Effector memory CD8-positive, alpha-beta T cell (primary cell): ENCODE measurements at places on chromosomes 12 and 14.
A peak's percentile ranks its signal among the peaks of the same experiment; 100 is the strongest.

DNA sequence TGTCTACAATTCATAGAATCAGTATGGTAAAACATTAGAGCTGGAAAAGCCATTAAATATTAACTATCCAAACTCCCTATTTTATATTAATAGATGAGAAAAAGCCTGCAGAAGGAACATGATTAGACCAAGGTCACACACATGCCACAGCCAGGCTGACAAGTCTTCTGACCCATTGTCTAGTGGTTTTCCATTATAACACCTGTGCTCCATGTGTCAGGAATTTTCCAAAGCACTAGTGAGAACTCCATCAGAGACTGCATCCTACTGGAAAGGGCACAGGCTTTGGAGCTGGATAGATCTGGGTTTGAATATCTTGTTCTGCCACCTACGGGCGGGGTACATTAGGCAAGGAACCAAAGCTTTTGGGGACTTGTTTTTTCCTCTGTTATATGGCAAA is 325.5 kb downstream of the RAD51B start:
- no peak for DNase-seq
- H3K27ac ChIP-seq: no peak overlapping the region
- H3K4me1 ChIP-seq: peaks cover 6% of the 10 kb centered on the region
- H3K27me3 ChIP-seq: no peaks in the 10 kb centered on the region
- no peaks in the 10 kb centered on the region for H3K36me3 ChIP-seq

- H3K27ac ChIP-seq: no peak overlapping the region
- peaks cover 18% of the 10 kb centered on the region for H3K4me1 ChIP-seq
- DNase-seq: no peak
- H3K4me3 ChIP-seq: no peak overlapping the region
Measured at GRCh38 chr14:99136047-99136400, 136.0 kb downstream of the BCL11B start.

- H3K36me3 ChIP-seq: peaks cover 39% of the 10 kb centered on the region
- DNase-seq: no peak
- no peak overlapping the region for H3K4me3 ChIP-seq
- no peak overlapping the region for H3K27ac ChIP-seq
Measured at GRCh38 chr12:2805143-2805520, 7.3 kb upstream of the ITFG2 start.

- peaks cover 5% of the 10 kb centered on the region for H3K36me3 ChIP-seq
- DNase-seq: no peak
- no peak overlapping the region for H3K4me3 ChIP-seq
- peaks cover 12% of the 10 kb centered on the region for H3K27me3 ChIP-seq
- H3K4me1 ChIP-seq: no peaks in the 10 kb centered on the region
- H3K27ac ChIP-seq: no peak overlapping the region
Measured at GRCh38 chr14:49559979-49560768, 26.0 kb downstream of the RPS29 start.

GRCh38 chr14:74595006-74595735 is 16.9 kb downstream of the LTBP2 start:
- H3K27ac ChIP-seq: no peak overlapping the region
- no peaks in the 10 kb centered on the region for H3K36me3 ChIP-seq
- DNase-seq: no peak
- H3K4me3 ChIP-seq: no peak overlapping the region
- H3K27me3 ChIP-seq: peaks cover 22% of the 10 kb centered on the region

GRCh38 chr12:113475451-113476175 is 3.9 kb upstream of the LHX5 start:
- no peak overlapping the region for H3K27ac ChIP-seq
- peaks cover 85% of the 10 kb centered on the region for H3K27me3 ChIP-seq
- peaks cover 5% of the 10 kb centered on the region for H3K4me1 ChIP-seq

DNA sequence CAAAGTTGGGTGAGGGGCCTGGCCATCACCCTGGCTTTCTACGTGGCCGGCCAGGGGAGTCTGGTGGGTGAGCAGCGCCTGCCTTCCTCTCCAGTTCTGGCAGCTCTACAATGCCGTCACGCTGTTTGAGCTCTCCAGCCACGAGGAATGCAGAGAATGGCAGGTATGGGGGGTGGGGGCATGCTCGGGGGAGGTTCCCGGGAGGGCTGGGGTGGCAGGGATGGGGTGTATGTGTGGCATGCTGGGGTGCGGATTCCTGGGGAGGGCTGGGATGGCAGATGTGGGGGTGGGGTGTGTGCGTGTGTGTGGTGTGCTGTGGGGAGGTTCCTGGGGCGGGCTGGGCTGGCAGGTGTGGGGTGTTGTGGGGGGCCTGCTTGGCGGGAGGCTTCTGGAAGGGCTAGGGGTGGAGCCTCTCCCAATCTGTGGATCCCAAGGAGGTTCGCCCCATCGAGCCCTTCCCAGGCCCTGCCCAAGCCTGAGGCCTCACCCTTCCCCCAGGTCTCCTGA is 18.5 kb downstream of the RHOF start:
- H3K27me3 ChIP-seq: no peaks in the 10 kb centered on the region
- H3K27ac ChIP-seq: peak overlapping the region; percentile 75

GRCh38 chr12:127143020-127143419 is 1124.0 kb upstream of the TMEM132C start:
- H3K27ac ChIP-seq: no peak overlapping the region
- H3K27me3 ChIP-seq: peaks cover 57% of the 10 kb centered on the region
- no peak for DNase-seq
- no peaks in the 10 kb centered on the region for H3K36me3 ChIP-seq
- peaks cover 8% of the 10 kb centered on the region for H3K4me1 ChIP-seq

DNA sequence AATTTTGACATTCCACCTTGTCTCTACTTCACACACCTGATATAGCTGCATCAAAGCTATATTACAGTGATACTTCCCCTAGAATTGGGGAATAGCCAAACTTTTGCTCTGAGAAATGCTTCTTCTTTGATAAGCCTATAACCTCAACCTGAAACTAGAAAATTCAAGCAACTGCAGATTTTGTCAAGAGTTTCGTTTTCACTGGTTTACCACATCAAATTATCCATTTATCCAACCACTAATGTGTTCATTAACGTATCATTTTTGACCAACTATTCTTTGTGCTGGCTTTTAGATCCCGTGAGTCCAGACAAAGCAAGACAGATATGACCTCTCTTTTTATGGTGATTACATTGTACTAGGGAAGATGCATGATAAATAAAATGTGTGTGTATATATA is 13.5 kb upstream of the TAS2R46 start:
- peaks cover 8% of the 10 kb centered on the region for H3K4me1 ChIP-seq
- H3K36me3 ChIP-seq: no peaks in the 10 kb centered on the region
- H3K27ac ChIP-seq: no peak overlapping the region
- no peak overlapping the region for H3K4me3 ChIP-seq

- peaks cover 3% of the 10 kb centered on the region for H3K36me3 ChIP-seq
- no peaks in the 10 kb centered on the region for H3K4me1 ChIP-seq
- no peak overlapping the region for H3K27ac ChIP-seq
- no peak overlapping the region for H3K4me3 ChIP-seq
- no peak for DNase-seq
Measured at GRCh38 chr14:69001375-69001774, 22.3 kb upstream of the ACTN1 start.

- H3K4me3 ChIP-seq: no peak within 1 kb of the TSS
- H3K27me3 ChIP-seq: peaks cover 75% of the 10 kb centered on the region
- DNase-seq: no peak
- H3K36me3 ChIP-seq: no peaks in the 10 kb centered on the region
- no peaks in the 10 kb centered on the region for H3K4me1 ChIP-seq
Measured at GRCh38 chr12:45050751-45051571, at the start of gene DBX2. TSS of gene DBX2 (minus strand) at chr12:45051099. CDS start at chr12:45050927, 172 bp downstream.

- no peak overlapping the region for H3K27ac ChIP-seq
- H3K4me1 ChIP-seq: no peaks in the 10 kb centered on the region
- no peak for DNase-seq
Measured at GRCh38 chr14:57302883-57303282, 34.1 kb downstream of the AP5M1 start.

DNA sequence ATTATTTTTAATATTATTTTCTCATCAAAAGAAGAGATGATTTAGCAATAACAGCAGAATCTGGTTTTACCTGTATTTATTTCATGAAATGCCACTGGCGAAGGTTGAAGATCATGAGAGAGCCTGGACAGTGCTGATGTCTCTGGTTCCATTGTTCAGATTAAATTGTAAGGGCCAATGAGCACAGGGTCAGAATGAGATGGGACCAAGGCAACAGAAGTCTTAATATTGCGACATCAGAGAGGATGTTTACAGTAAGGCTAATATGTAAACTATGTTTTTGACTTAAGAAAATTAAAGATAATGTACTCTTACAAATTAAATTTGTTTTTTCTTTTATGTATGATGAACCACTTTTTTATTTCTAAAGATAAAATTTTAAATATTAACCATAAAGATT is 35.2 kb upstream of the KLRD1 start:
- H3K27ac ChIP-seq: no peak overlapping the region
- H3K36me3 ChIP-seq: peaks cover 4% of the 10 kb centered on the region
- H3K27me3 ChIP-seq: no peaks in the 10 kb centered on the region
- H3K4me3 ChIP-seq: no peak overlapping the region

DNA sequence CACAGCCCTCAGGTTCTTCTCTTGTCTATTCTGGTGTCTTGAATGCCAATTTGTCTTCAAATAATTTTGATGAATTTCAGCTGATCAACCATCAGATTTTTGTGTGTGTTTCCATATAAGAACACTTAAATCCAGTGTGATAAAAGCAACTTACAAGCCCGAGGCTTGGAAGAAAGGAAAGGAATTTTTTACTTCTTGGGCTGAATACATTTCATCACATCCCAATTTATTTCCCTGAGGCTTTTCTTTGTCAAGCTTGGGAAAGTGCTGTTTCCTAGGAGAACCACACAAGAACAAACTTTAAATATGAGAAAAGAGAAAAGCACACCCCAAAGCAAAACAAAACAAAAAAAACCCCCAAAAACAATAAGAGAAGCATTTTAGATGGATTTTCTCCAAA is 26.6 kb downstream of the GPRC5D start:
- no peak overlapping the region for H3K27ac ChIP-seq
- H3K4me1 ChIP-seq: no peaks in the 10 kb centered on the region
- no peak for DNase-seq
- no peak overlapping the region for H3K4me3 ChIP-seq

DNA sequence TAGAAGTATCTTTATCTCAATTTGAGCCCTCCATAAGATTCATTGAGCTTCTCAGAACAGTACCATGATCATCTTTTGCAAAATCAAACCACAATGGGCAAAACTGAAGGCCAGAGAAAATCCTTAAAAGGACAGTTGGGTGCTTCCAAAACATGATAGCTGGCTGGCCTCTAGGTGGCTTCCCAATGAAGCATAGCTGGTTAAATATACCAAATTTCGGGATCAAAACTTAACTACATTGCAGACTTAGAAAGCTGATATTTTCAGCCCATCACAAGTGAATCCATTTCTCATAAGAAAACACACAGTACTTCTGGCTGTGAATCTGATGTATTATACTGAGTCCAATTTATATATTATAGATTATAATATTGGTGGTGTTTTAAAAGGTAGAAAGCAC is 15.3 kb upstream of the PIK3C2G start:
- H3K27me3 ChIP-seq: no peaks in the 10 kb centered on the region
- H3K27ac ChIP-seq: no peak overlapping the region
- no peak for DNase-seq
- H3K4me3 ChIP-seq: no peak overlapping the region
- H3K36me3 ChIP-seq: no peaks in the 10 kb centered on the region
- H3K4me1 ChIP-seq: no peaks in the 10 kb centered on the region

- no peaks in the 10 kb centered on the region for H3K36me3 ChIP-seq
- H3K27me3 ChIP-seq: no peaks in the 10 kb centered on the region
- no peak for DNase-seq
Measured at GRCh38 chr12:41242603-41243002, 54.5 kb downstream of the PDZRN4 start.

DNA sequence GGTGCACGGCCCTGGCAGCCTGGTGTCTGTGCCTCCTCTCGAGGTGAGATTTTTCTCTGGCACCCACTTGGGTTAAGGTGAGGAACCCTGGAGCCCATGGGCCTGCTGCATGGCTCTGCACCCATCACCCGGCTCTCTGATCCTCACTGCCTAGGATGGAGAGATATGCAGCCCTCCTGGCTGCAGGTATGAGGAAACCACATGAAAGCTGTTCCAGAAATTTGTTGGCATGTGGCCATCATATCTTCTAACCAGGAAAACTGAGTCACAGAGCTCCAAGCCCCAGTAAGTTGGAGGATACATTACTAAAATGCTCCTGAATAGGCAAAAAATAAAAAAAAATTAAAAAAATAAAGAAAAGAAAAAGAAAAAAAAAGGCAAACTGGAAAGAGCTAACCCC is 39.3 kb upstream of the DDX11 start:
- H3K27ac ChIP-seq: no peak overlapping the region
- DNase-seq: no peak
- peaks cover 90% of the 10 kb centered on the region for H3K27me3 ChIP-seq

GRCh38 chr14:92783813-92784431 is 10.2 kb upstream of the GOLGA5 start:
- H3K4me3 ChIP-seq: no peak overlapping the region
- peak; percentile 18 for DNase-seq
- no peaks in the 10 kb centered on the region for H3K27me3 ChIP-seq
- no peaks in the 10 kb centered on the region for H3K4me1 ChIP-seq
- H3K27ac ChIP-seq: no peak overlapping the region
- no peaks in the 10 kb centered on the region for H3K36me3 ChIP-seq

DNA sequence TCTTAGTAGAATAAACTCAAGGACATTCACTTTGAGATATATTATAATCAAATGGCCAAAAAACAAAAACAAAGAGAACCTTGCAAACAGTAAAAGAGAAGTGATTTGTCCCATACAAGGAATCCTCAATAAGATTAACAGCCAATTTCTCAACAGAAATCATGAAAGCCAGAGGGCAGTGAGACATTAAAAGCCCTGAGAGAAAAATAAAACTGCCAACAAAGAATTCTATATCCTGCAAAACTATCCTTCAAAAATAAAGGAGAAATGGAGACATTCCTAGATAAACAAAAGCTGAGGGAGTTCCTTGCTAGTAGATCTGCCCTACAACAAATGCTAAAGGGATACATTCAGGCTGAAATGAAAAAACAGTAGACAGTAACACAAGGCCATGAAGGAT is 78.1 kb downstream of the CMKLR1 start:
- no peaks in the 10 kb centered on the region for H3K4me1 ChIP-seq
- H3K27ac ChIP-seq: no peak overlapping the region
- H3K27me3 ChIP-seq: no peaks in the 10 kb centered on the region
- no peaks in the 10 kb centered on the region for H3K36me3 ChIP-seq
- H3K4me3 ChIP-seq: no peak overlapping the region

- H3K4me3 ChIP-seq: no peak overlapping the region
- peaks cover 12% of the 10 kb centered on the region for H3K27me3 ChIP-seq
- H3K4me1 ChIP-seq: no peaks in the 10 kb centered on the region
- DNase-seq: no peak
- H3K36me3 ChIP-seq: no peaks in the 10 kb centered on the region
Measured at GRCh38 chr12:90987101-90987500, 17.7 kb downstream of the EPYC start.

DNA sequence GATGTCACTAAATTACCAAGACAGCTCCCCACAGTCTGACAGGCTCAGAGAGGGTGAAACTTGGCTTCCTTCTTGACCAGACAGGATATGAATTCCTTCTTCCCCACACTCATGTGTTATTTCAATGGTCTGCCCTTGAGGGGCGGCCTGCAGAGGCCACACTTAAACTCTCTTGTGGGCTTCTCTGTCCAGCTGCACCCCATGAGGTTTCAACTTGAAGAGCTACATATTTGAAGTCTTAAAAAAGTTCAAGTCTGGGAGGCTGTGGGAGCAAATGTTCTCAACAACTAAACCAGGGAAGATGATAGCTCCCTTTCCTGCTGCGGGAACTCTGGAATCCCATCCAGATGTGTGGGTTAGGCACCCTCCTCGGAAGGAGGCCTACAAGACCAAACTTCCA is 98.3 kb downstream of the TTC7B start:
- DNase-seq: no peak
- peaks cover 11% of the 10 kb centered on the region for H3K27me3 ChIP-seq
- no peaks in the 10 kb centered on the region for H3K36me3 ChIP-seq
- H3K27ac ChIP-seq: no peak overlapping the region
- H3K4me3 ChIP-seq: no peak overlapping the region
- no peaks in the 10 kb centered on the region for H3K4me1 ChIP-seq
